SK-N-SH (cell line): ENCODE measurements at places on chromosomes 4 and X. TPM values are rescaled to one million over a fixed set of nuclear protein-coding genes. Genes with fewer than 3 reads are reported as not detected.

The DUSP21 gene
- polyA plus RNA-seq = not detected in 2 replicates

The TBC1D9 gene
- polyA plus RNA-seq = 13.5 and 16.1 TPM in 2 replicates

The SLIT2 gene
- 53.6 and 68.7 TPM in 2 replicates for polyA plus RNA-seq

The BBS12 gene
- 1.5 and 2.1 TPM in 2 replicates for polyA plus RNA-seq

The MAP9 gene
- 4.1 and 6.4 TPM in 2 replicates for polyA plus RNA-seq

The ZRSR2 gene
- 14.3 and 18.7 TPM in 2 replicates for polyA plus RNA-seq

The MUC7 gene
- not detected in 2 replicates for polyA plus RNA-seq

The CYLC1 gene
- not detected in 2 replicates for polyA plus RNA-seq

The HAUS3 gene
- 6.3 and 6.4 TPM in 2 replicates for polyA plus RNA-seq

The ARFIP1 gene
- 15.7 and 17.4 TPM in 2 replicates for polyA plus RNA-seq

- no peaks in the 10 kb centered on the region for H3K27me3 ChIP-seq
- H3K4me3 ChIP-seq = no peak overlapping the region
- H3K27ac ChIP-seq = no peak overlapping the region
Measured at GRCh38 chr4:120864969-120865368, 57.6 kb downstream of the PRDM5 start.

GRCh38 chr4:163966612-163967011, 472.1 kb downstream of the TMA16 start:
- H3K4me1 ChIP-seq = no peaks in the 10 kb centered on the region
- no peak for DNase-seq
- no peaks in the 10 kb centered on the region for H3K36me3 ChIP-seq

- peak; percentile 79 for DNase-seq
- peak overlapping the region; percentile 22; the same call in 1 of the 2 replicates for H3K27ac ChIP-seq
- no peaks in the 10 kb centered on the region for H3K27me3 ChIP-seq
- no peak overlapping the region for H3K4me3 ChIP-seq
- H3K36me3 ChIP-seq = no peaks in the 10 kb centered on the region
Measured at GRCh38 chr4:2797545-2798305, 4.8 kb downstream of the SH3BP2 start.

- H3K4me1 ChIP-seq = no peaks in the 10 kb centered on the region; the same call in 1 of the 2 replicates
- peaks cover 6% of the 10 kb centered on the region; the same call in 1 of the 2 replicates for H3K36me3 ChIP-seq
- no peaks in the 10 kb centered on the region for H3K27me3 ChIP-seq
- peak overlapping the region; percentile 81 for H3K27ac ChIP-seq
Measured at GRCh38 chrX:12974305-12974795, 560 bp upstream of the TMSB4X start.

GRCh38 chr4:153116291-153116680, 88.0 kb upstream of the TRIM2 start:
- H3K4me1 ChIP-seq = peaks cover 9% of the 10 kb centered on the region
- no peaks in the 10 kb centered on the region for H3K27me3 ChIP-seq
- no peak for DNase-seq

DNA sequence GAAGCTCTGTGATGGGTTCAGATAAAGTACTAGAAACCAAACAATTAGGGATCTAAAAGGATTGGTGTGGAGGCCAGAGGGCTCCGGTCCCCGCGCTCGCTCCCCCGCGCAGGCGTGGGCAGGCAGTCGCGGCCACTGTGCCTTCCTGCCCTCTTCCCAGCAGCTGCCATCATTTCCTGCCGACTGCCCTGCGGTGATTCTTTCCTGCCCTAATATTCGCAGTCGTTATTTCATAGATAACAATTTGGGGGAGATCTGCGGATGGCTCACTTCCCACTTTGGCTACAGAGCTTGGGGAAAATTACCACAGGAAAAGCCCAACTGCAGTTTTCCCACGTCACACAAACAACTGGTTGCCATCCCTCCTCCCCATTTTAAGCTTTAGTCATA, 2.2 kb downstream of the GRIA2 start:
- DNase-seq = peak; percentile 65
- peaks cover 28% of the 10 kb centered on the region for H3K27me3 ChIP-seq
- H3K4me3 ChIP-seq = peak overlapping the region; percentile 53
- H3K36me3 ChIP-seq = no peaks in the 10 kb centered on the region
- peak overlapping the region; percentile 94 for H3K27ac ChIP-seq

DNA sequence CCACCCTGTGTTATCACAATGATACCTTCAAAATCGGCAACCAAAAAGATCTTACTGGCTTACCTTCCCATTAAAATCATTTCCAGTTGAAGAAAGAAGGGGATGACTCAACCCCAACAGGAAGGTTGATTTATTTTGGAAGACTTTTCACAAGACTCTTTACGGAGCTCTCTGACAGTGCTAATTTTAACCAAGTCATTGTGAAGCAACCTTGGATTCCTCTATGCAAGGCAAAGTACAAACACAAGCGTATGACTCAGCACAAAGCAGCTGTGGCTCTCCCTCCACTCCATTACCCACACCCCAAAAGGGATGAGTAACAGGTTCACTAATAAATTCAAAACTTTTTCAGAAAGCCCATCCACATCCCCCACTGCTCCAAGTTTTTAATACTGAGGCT, 213.8 kb upstream of the FGF13 start:
- H3K27me3 ChIP-seq = no peaks in the 10 kb centered on the region
- no peak overlapping the region for H3K27ac ChIP-seq
- no peak for DNase-seq
- H3K4me1 ChIP-seq = no peaks in the 10 kb centered on the region
- no peak overlapping the region for H3K4me3 ChIP-seq
- H3K36me3 ChIP-seq = no peaks in the 10 kb centered on the region

- no peaks in the 10 kb centered on the region for H3K27me3 ChIP-seq
- peaks cover 70% of the 10 kb centered on the region for H3K36me3 ChIP-seq
- DNase-seq = no peak
- H3K27ac ChIP-seq = peak overlapping the region; percentile 86
Measured at GRCh38 chr4:7786040-7786439, 153.6 kb downstream of the AFAP1 start.

GRCh38 chr4:161187569-161187968, 976.2 kb downstream of the FSTL5 start:
- no peaks in the 10 kb centered on the region for H3K27me3 ChIP-seq
- peaks cover 6% of the 10 kb centered on the region; the same call in 1 of the 2 replicates for H3K4me1 ChIP-seq
- H3K4me3 ChIP-seq = no peak overlapping the region
- H3K36me3 ChIP-seq = no peaks in the 10 kb centered on the region
- H3K27ac ChIP-seq = peak overlapping the region; percentile 71
- no peak for DNase-seq

- H3K27me3 ChIP-seq = peaks cover 28% of the 10 kb centered on the region; the same call in 1 of the 2 replicates
- no peak for DNase-seq
- H3K27ac ChIP-seq = no peak overlapping the region
- H3K36me3 ChIP-seq = no peaks in the 10 kb centered on the region
- H3K4me1 ChIP-seq = no peaks in the 10 kb centered on the region
Measured at GRCh38 chrX:21781525-21781924, 23.6 kb upstream of the SMPX start.

DNA sequence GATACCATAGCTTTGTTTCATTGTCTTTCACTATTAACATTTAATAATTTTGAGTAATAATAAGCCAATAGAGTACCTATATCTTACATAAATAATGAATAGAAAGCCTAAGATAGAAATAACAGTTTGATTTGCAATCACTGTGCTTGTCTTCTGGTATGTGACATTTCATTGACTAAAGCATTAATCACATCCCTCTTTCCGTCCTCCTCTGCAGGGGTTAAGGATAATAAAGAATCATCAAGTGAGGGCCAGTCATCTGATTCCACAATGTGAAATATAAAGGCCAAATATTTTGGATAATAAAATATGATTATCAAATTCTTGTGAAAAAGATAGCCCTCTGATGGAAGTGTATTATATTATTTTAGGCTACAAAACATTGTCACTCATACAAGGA, 2073.4 kb downstream of the ARAP2 start:
- DNase-seq = no peak
- H3K27ac ChIP-seq = peak overlapping the region; percentile 36
- H3K4me3 ChIP-seq = no peak overlapping the region

GRCh38 chr4:130747842-130748241, 1651.9 kb downstream of the C4orf33 start:
- no peaks in the 10 kb centered on the region for H3K36me3 ChIP-seq
- no peak overlapping the region for H3K27ac ChIP-seq
- no peaks in the 10 kb centered on the region; the same call in 1 of the 2 replicates for H3K4me1 ChIP-seq
- no peak overlapping the region for H3K4me3 ChIP-seq
- no peak for DNase-seq

DNA sequence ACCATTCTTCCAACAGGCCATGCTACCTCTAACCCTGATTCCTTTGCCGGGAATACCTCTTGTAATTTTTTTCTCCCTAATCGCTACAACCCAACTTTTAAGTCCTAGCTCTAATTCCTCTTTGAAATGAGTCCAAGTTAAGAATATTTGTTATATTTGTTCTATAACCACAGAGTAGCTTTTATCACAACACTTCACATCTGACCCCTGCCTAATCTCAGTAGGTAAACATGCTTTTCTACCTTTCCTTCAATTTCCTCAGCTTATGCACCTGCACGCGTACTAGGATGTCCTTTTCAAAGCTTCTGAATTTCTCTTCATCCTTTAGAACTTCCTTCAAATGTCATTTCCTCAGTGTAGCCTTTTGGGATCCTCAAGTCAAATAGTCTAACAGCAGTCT, 915.5 kb upstream of the LCORL start:
- no peaks in the 10 kb centered on the region for H3K27me3 ChIP-seq
- DNase-seq = no peak
- H3K27ac ChIP-seq = no peak overlapping the region
- H3K4me1 ChIP-seq = no peaks in the 10 kb centered on the region

GRCh38 chrX:11064851-11065600, 46.1 kb upstream of the HCCS start:
- H3K27ac ChIP-seq = peak overlapping the region; percentile 71; the same call in 1 of the 2 replicates
- H3K27me3 ChIP-seq = no peaks in the 10 kb centered on the region
- H3K4me1 ChIP-seq = no peaks in the 10 kb centered on the region; the same call in 1 of the 2 replicates
- DNase-seq = no peak
- no peaks in the 10 kb centered on the region for H3K36me3 ChIP-seq
- H3K4me3 ChIP-seq = peak overlapping the region; percentile 31; the same call in 1 of the 2 replicates

- no peaks in the 10 kb centered on the region for H3K36me3 ChIP-seq
- no peaks in the 10 kb centered on the region for H3K27me3 ChIP-seq
- peaks cover under 1% of the 10 kb centered on the region; the same call in 1 of the 2 replicates for H3K4me1 ChIP-seq
- H3K4me3 ChIP-seq = no peak overlapping the region
Measured at GRCh38 chr4:3251691-3252479, 2.9 kb downstream of the MSANTD1 start.

DNA sequence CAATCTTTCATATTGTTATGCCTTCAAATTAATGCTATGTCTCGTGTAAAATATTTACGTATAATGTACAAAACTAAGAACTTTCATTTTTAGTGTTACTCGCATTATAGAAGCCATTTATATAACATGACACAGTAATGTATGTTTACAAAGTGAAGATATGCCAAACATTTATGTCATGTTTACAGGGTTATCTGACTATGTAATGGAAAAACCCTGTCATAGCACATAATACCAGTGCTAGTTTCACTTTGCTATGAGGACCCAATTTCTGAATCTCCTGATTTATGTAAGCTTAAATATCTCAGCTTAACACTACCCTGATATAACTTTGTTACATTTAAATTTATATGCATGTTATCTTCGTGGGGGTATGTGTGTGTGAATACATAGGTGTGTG, 233.1 kb downstream of the FAT4 start:
- no peaks in the 10 kb centered on the region for H3K4me1 ChIP-seq
- no peak for DNase-seq
- H3K36me3 ChIP-seq = no peaks in the 10 kb centered on the region
- no peak overlapping the region for H3K27ac ChIP-seq

DNA sequence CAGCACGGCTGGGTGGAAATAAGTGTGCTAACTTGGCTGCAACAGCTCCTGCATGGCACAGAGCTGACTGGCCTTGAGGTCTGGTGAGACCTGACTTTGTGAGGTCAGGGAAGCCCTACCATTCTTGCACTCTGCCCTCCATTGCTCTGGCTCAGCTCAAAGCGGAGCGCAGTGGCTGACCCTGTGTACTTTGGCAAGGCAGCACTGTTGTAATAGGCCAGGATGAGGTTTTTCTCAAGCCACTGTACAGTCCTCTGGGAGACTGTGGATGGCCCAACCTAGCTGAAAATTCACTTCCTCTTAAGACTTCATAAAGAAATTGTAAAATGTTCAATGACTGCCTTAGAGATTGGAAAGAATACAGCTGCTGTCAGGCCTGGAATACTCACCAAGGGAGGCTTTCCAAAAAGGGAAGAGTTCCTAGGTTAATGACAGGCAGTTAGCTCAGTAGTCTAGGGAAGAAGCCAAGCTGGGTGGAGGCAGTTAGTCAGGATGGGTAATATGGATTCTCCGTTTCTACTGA, 129.8 kb downstream of the GUCY2F start:
- no peak overlapping the region for H3K4me3 ChIP-seq
- no peaks in the 10 kb centered on the region for H3K36me3 ChIP-seq
- DNase-seq = no peak
- H3K27ac ChIP-seq = no peak overlapping the region
- H3K4me1 ChIP-seq = no peaks in the 10 kb centered on the region

GRCh38 chrX:87105131-87105530, 412.5 kb upstream of the KLHL4 start:
- no peaks in the 10 kb centered on the region for H3K36me3 ChIP-seq
- H3K4me3 ChIP-seq = no peak overlapping the region
- H3K27ac ChIP-seq = no peak overlapping the region
- H3K27me3 ChIP-seq = no peaks in the 10 kb centered on the region

DNA sequence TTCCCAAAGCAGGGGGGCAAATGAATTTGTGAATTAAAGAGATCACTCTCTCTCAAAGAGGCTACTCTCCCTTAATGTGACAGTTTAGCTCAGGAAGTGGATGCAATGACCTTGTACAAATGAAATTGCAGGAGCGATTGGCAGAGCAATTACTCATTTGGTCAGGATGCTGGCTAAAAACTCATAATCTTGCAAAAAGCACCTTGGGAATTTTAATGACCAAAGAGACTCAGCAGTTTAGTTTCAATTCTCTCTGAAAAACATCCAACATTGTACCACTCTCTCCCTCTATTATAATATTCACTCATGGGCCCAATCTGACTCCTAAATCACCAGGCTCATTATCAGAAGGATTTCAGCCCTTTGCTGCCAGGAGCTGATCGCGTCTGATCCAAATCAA, 26.1 kb downstream of the PDGFC start:
- H3K27ac ChIP-seq = peak overlapping the region; percentile 95
- no peaks in the 10 kb centered on the region for H3K27me3 ChIP-seq
- peak overlapping the region; percentile 4; the same call in 1 of the 2 replicates for H3K4me3 ChIP-seq
- H3K36me3 ChIP-seq = no peaks in the 10 kb centered on the region
- DNase-seq = no peak

DNA sequence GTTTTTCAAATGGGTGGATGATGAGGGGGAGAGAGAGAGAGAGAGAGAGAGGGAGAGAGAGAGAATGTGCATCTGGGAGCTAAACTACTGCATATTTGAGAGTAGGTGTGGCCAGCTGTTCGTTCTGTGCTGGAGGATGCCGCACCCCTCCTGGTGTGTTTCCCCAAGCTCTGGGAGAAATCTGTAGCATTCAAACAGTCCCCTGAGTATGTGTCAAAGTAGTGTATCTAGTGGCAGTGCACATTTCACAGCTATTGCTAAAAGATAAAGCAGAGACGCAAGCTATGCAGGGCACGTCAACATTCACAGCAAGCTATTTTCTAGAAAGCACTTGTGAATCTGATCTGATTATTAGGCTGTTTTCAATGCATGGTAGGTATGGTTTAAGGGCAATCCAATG, 83.5 kb upstream of the LIMCH1 start:
- H3K4me3 ChIP-seq = no peak overlapping the region
- H3K4me1 ChIP-seq = no peaks in the 10 kb centered on the region
- no peak overlapping the region for H3K27ac ChIP-seq
- no peaks in the 10 kb centered on the region for H3K36me3 ChIP-seq

- no peak overlapping the region for H3K4me3 ChIP-seq
- H3K36me3 ChIP-seq = no peaks in the 10 kb centered on the region
- no peak overlapping the region for H3K27ac ChIP-seq
- no peaks in the 10 kb centered on the region for H3K4me1 ChIP-seq
Measured at GRCh38 chrX:11138498-11139390, 27.6 kb downstream of the HCCS start.
